ENCODE measurements at places on chromosomes 1 and 21. TPM values are rescaled to one million over a fixed set of nuclear protein-coding genes. Genes with fewer than 3 reads are reported as not detected.

PLA2G2C gene
- total RNA-seq, result 1.0 TPM

PRDM2 gene
- total RNA-seq, result 64.2 TPM

SLC25A34 gene
- total RNA-seq, result 1.6 TPM

CYP4B1 gene
- 0.10 TPM for total RNA-seq
